ENCODE measurements at places on chromosomes 7 and 10.

DNA sequence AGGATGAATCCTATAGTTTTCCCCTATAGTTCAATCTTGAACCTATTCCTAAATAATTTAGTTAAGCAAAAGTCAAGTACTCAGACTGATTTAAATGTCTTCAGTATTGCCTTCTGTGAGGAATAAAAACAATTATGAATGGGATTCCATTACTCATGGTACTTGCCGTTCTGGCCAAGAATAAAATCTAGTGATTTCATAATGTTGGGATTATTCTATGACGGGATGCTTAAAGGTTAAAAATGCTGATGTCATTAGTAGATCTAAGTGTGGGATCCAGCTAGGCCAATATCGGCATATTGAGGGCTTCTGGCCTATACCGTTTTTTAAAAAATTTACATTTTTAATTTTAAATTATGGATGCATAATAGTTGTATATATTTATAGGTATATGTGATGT, 5.3 kb downstream of the BPGM start:
- no peak for DNase-seq

GRCh38 chr7:21507627-21508343, 35.1 kb upstream of the DNAH11 start:
- DNase-seq: no peak

DNA sequence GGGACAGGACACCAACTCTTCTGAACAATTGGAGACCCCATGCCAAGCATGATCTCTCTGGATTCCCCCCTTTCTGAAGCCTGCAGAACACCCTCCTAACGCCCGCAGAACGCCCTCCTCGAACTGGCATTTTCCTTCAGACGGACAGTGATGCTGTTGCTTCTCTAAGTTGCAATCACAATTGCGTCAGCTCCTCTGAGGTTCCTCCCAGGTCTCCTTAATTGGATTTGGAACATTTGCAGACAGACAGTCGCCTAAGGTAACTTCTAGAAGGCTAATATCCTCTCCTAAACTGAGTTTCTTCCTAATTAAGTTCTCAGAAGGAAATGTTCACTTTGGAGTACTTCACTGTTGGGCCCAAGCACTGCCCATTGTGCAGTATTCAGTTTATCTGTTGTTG, 20.5 kb upstream of the SERPINE1 start:
- DNase-seq: no peak

GRCh38 chr10:35503578-35503977, 101.6 kb upstream of the GJD4 start:
- no peak for DNase-seq

- DNase-seq: no peak
Measured at GRCh38 chr10:50605269-50605950, 18.3 kb downstream of the SGMS1 start.

DNA sequence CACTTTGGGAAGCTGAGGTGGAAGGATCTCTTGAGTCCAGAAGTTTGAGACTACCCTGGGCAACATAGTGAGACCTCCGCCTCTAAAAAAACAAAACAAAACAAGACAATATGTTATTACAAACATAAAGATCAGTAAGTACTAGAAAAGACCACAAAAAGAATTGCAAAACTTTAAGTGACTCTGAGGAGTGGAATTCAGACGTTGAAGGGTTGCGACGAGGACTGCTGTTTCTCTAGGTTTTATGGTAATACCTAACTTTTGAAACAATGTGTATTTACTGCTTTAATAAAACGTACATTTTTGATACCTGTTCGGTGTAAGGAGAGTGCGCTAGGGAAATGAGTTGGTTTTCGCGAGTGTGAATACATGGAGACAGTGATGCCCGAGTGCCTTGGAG, 250.4 kb downstream of the GATA3 start:
- no peak for DNase-seq

- DNase-seq: no peak
Measured at GRCh38 chr7:104142147-104142546, 65.7 kb downstream of the ORC5 start.

- no peak for DNase-seq
Measured at GRCh38 chr7:23472956-23473843, 2.9 kb upstream of the IGF2BP3 start.

- no peak for DNase-seq
Measured at GRCh38 chr10:94232711-94233383, 129.9 kb downstream of the NOC3L start.

DNA sequence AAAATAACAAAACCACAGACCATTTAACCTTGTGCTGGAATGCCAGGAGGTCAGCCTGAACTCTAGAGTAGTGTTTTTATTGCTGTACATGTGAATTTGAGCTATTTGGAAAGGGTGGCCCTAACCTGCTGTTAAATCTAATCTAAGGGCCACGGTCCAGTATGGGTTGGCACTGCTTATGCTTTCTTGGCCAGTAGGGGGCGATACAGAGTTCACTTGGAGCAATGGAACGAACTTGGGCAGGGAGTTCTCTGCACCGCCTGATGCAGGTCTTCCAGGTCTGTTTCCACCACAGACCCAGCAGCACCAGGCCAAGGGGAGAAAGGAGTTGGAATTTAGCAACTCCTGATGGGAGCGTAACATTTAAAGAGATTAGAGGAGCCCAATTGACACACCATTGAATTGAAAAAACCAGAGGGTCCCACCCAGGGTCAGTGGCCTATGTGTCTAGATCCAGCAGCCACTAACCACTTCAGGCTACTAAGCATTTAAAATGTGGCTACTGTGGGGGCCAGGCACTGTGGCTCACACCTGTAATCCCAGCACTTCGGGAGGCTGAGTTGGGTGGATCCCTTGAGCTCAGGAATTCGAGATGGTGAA, 75.7 kb upstream of the EFCAB10 start:
- DNase-seq: peak; percentile 8

DNA sequence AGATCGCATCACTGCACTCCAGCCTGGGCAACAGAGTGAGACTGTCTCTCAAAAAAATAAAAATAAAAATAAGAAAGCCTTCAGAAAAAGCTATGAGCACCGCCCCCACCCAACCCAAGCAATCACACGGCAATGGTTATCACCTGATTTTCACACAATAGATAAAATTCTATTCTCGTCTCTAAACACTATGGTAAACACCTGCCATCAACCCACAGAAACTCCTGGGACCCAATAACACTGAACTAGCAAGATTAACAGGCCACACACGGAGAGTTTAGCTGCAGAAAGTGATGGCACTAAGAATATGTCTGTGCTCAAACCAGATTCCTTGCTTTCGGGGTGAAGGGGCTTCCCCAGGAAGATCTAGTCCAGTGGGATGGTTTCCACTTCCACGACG, 173.8 kb downstream of the DIP2C start:
- DNase-seq: no peak

GRCh38 chr10:123766012-123766411, 99.9 kb downstream of the GPR26 start:
- DNase-seq: no peak

GRCh38 chr10:94150541-94151184, 156.9 kb downstream of the PLCE1 start:
- no peak for DNase-seq

DNA sequence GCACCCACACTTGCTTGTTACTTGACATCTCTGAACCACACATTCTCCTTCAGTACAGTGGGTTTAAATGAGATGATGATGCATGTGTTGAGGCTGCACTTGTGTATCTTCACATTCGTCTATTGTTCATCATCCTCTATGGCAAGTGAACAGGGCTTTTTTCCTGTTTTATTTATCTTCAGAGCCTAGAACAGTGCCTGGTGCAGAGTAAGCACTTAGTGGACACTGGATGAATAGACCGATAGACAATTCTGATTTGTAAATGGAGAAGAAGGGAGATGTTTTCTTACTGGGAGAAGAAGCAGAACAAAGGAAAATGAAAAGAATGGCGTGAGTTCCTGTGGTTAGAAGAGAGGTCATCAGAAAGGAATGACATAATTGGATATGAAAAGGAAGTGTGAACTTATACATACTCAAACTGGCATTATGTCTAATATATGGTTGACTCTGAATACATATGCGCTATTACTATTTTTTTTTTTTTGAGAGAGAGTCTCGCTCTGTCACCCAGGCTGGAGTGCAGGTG, 99.7 kb downstream of the AVL9 start:
- DNase-seq: no peak

- DNase-seq: no peak
Measured at GRCh38 chr7:1101563-1102431, 13.9 kb downstream of the GPER1 start.

- DNase-seq: no peak
Measured at GRCh38 chr10:101441541-101442455, 87.8 kb downstream of the BTRC start.

DNA sequence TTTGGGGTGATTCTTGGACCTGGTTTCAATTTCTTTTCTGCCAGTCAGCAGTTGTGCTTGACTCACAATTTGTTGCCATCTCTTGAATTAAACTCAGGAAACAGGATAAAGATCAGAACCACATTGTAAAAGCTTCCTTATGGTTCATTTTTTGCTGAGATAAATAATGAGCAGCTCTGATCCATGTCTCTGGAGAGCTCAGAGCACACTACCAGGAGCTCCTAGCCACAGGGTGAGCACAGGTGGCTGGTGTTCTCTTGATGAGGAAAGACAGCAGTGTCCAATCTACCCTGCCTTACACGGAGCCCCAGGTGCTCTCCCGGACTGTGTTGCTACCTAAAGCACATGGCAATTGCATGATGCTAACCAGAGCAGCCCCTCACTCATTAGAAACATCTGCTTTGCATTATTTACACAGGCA, 17.2 kb upstream of the FAM170B start:
- no peak for DNase-seq

GRCh38 chr7:114540291-114540690, 125.7 kb downstream of the FOXP2 start:
- no peak for DNase-seq

- DNase-seq: no peak
Measured at GRCh38 chr7:94182066-94182465, 177.9 kb upstream of the BET1 start.

- no peak for DNase-seq
Measured at GRCh38 chr7:494259-494687, 25.4 kb downstream of the PDGFA start.

DNA sequence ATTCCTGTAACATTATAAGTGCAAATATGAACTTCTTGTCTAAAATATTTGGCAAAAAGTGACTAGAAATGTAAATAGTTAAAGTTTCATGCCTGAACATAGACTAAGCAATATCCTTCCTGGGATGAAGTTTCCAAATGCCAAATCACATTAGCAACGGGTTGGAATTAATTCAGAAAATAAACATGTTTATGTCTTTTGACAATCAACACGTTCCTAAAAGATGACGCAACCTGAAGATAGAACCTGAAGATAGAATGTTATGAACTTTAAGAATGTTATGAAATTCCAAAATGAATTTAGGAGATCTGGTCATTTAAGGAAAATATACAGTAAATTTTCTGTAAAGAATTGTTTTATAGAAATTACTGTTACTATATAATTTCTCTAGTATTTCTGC, 9.2 kb downstream of the LAMB4 start:
- DNase-seq: no peak

DNA sequence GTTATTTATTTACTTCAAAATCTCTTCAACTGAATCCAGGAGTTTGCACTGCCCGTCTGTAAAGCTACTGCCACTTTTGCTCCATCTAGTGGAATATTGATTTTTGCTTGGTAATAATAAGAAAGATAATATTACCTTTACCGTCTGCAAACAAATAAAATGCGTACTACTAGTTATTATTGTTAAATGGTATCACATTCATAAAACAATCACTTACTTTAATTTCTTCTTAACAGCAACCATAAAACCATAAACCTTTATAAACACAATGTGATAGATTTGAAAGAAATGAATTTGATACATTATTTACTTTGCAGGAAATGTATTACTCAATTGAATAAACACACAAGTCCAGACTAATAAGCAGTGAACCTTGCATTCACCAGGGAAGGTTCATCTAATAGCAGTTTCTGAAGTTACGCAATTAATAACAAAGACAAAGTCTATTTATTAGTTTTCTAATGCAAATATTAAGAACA, 6.4 kb downstream of the AGMO start:
- DNase-seq: no peak

- DNase-seq: no peak
Measured at GRCh38 chr10:118407026-118407425, 64.9 kb upstream of the FAM204A start.

DNA sequence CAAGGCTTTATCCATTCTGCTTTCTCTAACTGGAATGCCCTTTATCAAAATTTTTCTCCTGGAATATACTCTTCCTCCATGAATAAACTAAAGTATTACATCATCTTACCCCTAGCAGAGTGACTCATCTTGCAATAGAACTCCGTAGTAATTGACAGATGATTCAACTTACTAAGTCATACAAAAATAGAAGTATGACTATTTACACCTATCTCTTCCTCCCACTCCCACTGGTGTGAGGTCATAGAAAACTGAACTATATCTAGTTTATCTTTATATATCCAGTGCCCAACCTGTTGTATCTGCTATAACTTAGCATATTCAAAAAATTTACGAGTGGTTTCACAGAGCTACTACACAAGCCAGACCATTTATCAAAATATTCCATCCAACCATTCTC, 26.1 kb downstream of the ABCB1 start:
- no peak for DNase-seq

DNA sequence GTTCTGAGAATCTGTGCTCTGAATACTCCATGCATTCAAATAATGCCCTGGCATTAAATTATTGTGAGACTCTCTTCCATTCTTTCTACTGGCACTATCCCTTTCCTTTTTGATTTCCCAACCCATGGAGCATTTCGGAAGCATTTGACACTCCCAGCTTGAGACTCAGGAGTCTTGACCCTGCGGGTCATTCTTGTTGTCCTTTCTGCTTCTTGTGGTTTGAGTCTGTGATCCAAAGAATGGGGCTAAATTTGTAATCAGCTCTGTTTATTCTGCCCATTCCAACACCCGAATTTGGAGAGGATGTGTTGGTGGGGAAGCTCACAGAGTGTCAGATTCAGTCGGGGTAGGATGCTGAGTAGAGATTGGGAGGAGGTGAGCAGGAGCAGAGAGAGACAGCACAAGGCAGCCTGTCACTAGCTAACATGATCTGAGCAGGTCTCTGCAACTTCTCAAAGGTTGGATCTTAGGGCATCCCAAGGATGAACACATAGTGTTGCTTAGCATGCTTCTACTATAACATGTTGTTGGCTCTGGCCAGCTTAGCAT, 80.4 kb upstream of the BMPER start:
- no peak for DNase-seq

GRCh38 chr7:112699725-112700513, 90.3 kb downstream of the TMEM168 start:
- DNase-seq: no peak

DNA sequence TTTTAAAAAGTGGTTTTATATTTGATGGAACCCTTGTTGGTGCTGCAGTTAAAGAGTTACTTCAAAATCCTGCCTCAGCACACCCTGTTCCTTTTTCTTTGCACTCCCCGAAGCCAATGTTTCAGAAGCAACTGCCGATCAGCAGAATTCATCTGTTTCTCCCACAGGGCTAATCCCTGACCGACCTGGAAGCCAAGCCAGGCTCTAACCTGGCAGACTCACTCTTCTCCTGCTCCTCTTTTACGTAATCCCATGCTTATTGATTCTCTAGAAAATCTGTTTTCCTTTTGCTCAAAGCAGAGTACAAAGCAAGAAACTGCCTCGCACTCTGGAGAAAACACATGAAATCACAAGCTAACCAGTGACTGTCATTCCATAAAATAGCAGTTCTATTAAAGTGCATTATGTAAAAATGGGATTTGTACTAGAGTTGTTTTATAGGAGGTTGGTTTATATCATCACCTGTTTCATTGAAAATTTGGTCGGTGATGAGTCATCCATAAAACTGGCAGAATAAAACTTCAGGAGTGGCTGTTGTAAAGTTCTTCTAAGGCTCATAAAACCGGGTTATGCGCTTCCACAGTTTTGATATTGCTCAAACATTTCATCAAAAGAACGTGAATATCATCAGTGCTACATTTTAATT, 99.9 kb downstream of the CNTNAP2 start:
- DNase-seq: no peak

All from stimulated activated CD8-positive, alpha-beta memory T cell treated with anti-CD3 and anti-CD28 coated beads, Interleukin-12 subunit alpha, Interleukin-12 subunit beta, amount 100 ng/mL, for 4 hours (primary cell).